ENCODE measurements at places on chromosomes 7 and 10.

DNA sequence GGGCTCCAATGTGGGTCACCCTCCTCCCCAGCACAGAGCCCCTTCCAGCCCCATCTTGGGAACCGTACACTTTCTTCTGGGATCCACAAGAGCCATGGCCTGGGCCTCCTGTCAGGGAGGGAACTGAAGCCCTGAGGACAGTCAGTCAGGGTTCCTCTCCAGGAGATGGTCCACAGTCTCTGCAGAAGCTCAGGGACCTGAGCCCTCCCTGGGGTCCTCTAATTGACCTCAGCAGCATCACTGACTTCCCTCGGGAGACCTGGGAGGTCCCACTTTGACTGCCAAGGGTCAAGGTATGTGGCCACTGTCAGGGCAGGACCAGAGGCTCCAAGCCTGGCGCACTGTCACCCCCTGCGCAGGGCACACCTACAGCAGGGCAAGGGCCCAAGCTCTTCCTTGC lies 32.3 kb downstream of the NOD1 start:
- DNase-seq, result no peak

- DNase-seq, result peak; percentile 83
These were observed 22.1 kb downstream of the GNA12 start for GRCh38 chr7:2821842-2822507.

- no peak for DNase-seq
These were observed 72.5 kb upstream of the NKX6-2 start for GRCh38 chr10:132858121-132859081.

- peak; percentile 55 for DNase-seq
These were observed 496.2 kb downstream of the TNS3 start for GRCh38 chr7:47085491-47086275.

GRCh38 chr10:49179699-49180443 lies 8.3 kb downstream of the TMEM273 start:
- DNase-seq, result no peak

- no peak for DNase-seq
These were observed 111.3 kb downstream of the ELFN1 start for GRCh38 chr7:1781369-1781768.

DNA sequence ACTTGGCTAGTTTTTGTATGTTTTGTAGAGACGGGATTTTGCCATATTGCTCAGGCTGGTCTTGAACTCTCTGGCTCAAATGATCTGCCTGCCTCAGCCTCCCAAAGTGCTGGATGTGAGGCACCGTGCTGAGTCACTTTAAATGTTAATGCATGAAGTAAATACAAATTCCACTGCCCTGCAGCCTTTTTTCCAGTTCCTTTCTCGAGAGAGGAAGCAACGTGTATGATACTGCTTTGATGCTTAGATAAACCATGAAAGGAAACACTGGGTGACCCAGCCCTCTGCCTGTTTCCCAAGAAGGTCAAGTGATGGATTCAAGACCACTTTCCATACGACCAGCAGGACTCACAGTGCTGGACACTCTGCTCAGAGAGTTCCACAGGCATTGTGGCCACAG lies 11.3 kb upstream of the MRPS24 start:
- DNase-seq, result peak; percentile 22

GRCh38 chr7:70647801-70648498 lies 484.0 kb upstream of the GALNT17 start:
- peak; percentile 91 for DNase-seq

GRCh38 chr7:36048141-36048901 lies 104.7 kb upstream of the EEPD1 start:
- no peak for DNase-seq

- no peak for DNase-seq
These were observed 148.1 kb downstream of the ADARB2 start for GRCh38 chr10:1589257-1589656.

DNA sequence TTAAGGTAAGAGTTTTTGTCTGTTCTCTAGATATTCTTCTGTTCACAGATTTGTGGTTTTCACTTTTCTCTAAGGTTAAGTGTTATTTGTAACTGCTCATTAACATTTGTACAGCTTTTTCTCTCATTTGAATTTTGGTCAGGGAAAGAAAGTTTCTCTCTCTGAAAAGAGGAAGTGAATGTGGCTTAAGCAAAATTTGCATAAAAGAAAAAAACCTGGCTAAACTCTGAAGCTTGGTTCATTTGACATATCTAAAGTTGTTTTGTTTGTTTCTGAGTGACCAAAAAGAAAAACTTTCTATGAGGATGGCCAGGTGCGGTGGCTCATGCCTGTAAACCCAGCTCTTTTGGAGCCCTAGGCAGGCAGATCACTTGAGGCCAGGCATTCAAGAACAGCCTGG lies 22.0 kb upstream of the SLC26A4 start:
- DNase-seq, result no peak

DNA sequence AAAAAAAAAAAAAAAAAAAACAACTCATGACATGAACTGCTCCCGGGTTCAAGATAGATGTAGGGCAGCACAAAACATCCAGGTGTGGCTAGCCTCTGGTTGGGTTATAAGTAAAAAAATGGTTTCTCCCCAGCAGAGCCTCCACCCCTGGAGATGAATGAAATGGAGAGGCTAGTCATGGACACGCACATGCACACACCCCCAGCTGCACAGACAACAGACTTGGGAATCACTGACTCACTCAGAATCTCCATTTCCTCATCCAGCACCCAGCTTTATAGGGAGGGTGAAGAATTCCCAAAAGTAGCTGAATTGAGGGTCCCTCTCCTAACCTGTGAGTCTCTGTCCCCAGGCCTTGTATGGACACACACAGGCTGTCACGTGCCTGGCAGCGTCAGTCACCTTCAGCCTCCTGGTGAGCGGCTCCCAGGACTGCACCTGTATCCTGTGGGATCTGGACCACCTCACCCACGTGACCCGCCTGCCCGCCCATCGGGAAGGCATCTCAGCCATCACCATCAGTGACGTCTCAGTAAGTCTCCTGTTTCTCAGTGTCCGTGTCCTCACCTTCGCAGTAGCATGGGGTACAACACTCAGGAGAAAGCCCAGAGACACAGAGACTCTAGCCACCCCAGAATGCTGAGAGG lies 35.0 kb upstream of the LRRC18 start:
- DNase-seq, result peak; percentile 14

DNA sequence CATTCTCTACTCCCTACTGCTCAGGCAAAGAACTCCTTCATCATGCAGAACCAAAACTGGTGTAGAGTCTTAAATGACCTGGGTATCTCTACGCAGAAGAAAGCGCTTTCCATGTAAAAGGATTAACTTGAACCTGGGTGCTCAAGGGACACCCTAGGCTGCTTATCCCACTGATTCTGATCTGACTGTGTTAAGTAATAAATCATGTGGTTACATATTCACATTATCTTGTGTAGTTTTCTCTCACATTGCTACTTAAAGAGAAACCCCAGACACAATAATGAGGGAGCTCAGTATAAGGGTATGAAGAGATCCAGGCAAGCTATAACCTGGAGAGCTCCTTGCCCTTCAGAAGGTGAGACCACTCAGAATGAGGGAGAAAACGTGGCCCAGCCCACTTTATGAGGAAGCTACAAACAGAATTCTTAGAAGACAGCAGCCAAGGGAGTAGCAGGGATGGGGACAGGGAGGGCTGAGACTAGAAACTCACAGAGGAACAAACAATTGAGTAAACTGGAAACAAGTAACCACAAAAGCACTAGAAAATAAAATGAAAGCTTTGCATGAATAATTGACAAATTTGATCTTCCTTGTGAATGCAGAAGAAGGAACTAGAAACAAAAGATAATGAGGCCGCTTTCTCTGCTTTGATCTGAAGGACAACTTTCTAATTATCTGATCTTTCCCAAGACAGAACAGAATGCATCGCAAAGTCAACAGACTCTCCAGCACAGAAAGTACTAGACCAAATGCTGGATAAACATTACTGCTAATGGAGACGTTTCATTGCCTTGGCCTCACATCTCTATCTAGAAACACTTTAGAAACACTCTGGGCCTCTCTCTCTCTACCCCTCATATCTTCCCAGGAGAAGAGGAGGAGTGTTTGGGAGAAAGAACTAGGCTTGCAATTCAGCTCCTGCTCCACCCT lies 76.1 kb downstream of the LRRC17 start:
- no peak for DNase-seq

Measured in kidney tubule cell (primary cell).